GM23248 (cell line): ENCODE measurements at places on chromosomes 4 and X.

DNA sequence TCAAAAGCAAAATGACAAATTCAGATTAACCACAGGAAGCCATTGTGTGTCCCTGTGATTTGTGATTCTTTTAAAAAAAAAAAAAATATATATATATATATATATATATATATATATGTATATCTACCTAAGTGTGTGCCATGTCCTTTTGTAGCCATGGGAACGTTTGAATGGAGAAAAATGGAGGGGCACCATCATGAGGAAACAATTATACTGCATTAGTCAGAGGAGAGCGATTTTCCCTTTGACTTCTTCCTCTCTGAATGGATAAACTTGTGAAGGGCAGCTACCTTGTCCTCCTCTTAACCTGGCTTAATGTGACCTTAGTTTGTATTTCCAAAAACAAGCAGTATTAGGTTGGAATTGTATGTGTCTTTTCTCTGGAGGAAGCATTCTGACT, 23.3 kb upstream of the CBLL2 start:
- peak; percentile 6 for DNase-seq

DNA sequence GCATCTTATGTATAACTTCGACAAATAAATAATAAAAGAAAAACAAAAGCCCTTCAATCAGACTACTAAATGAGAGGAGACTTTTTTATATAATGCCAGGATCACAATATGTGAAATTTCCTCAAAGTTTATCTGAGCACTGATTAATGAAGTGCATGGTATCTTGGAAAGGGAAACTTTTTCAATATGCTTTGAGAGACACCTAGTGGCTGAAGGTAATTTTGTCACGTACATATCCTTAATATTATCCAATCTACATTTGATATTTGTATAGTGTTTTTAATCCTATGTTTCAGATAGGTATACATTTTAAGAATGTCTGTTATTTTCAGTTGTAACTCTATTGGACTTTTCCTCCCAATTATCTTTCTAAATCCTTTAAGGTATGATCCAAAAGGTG, 146.8 kb downstream of the KLHL4 start:
- DNase-seq: peak; percentile 9

DNA sequence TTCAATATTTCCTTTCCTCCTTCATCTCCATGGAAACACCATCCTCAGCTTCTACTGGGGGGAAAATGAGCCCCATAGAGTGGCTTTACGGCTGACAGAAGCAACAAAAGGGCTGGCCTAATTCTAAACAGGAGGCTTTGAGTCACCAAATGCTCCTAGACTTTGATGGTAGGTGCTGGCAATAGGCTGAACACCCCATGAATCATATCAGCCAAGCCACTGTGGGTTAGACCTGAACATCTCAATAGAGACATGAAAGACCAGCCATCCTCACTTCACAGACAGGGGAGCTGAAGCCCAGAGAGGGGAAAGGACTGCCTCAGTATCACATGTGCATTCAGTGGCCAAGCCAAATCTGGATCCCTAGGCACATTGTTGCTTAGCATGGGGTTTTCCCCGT, 107.6 kb downstream of the AMER1 start:
- DNase-seq: no peak

DNA sequence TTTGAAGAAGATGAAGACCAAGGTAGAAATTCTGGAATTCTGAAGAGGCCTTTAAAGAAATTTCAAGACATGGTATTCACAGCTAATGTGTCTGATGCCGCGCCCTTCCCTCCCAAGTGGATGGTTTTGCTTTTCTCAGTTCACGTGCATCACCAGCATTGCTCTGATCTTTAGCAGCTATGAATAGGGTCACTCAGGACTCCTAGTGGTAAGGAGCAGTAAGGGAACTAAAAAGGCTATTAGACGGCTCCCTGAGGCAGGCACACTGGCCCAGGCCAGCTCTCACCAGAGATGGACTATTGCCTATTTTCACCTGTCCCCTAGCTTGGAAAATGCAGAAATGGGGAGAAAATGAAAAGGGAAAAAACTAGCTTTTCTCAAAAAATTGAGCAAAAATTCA, 447.5 kb upstream of the RASGEF1B start:
- peak; percentile 33 for DNase-seq
